ENCODE measurements at places on chromosomes 4 and X.

DNA sequence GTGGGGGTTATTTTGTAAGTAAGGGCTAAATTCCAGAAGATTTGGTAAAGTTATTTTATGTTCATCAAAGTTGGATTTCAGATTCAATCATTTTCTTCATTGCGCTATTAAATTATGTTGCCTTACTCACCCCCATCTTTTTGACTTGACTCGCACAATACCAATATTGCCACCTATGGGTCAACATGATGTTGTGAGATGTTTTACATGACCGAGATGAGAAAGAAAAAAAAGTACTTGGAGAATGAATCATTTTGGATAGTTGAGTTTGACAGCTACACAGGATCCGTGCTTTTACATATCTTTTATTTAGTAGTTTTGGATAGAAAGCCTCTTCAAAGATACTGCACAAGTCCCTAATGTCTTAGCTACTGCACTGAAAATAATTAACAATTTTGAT is 224.2 kb upstream of the EMCN start:
- DNase-seq: no peak

DNA sequence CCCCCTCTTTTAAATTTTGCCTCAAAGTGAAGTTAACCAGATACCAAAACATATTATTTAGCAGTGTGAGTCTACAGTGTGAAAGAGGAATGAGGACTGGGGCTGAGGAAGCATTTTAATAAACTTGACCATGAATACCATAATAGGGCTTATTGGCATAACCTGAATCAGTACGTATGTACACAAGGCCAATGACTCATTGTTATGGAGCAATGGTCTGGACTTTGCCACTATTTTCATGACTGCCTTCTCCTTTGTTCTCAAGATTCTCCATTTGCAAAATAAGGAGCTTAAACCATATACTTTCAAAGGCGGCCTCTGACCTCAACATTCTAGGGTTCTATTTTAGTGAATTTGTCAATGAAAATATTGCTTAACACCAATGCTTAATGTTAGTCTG is 102.8 kb upstream of the OR13H1 start:
- DNase-seq: no peak

- no peak for DNase-seq
These were observed 76.9 kb downstream of the LRRC66 start for GRCh38 chr4:51943221-51943620.

- no peak for DNase-seq
These were observed 16.4 kb downstream of the FGF2 start for GRCh38 chr4:122842984-122843531.

DNA sequence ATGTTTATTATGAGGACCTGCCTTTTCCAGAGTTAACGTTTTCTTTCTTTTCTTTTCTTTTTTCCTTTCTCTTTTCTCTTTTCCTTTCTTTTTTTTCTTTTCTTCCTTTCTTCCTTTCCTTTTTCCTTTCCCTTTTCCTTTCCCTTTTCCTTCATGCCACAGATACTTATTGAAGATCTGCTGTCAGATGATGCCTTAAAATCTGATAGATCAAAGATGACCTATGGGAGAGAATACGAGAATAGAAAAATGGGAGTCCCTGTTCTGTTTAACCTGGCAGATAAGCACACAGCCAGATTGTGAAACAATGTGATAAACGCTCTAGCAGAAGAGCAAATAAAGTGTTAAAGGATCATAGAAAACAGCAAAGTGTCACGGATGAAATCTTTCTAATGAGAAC is 38.9 kb downstream of the AFF1 start:
- DNase-seq: no peak

DNA sequence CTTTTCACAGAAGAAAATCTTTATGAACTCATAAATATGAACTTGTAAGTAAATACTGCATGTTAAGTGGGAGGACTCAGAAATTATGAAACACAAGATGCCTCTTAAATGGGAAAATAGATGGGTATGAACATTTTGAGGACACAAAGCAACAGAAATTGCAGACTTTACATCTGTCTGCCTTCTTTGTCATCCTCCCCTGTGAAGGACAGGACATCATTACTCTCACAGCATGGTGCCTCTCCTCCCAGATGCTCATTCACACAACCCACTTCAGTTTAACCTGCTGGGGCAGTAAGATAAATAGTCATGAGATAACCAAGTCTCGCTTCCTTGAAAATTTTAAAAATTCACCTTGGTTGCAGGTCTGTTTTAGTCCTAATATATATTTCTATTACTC is 144.5 kb downstream of the APBB2 start:
- no peak for DNase-seq

GRCh38 chr4:41569961-41570360 is 32.0 kb downstream of the LIMCH1 start:
- no peak for DNase-seq

- no peak for DNase-seq
These were observed 38.7 kb downstream of the SLC4A4 start for GRCh38 chr4:71377561-71377960.

- no peak for DNase-seq
These were observed 191.5 kb upstream of the RPL34 start for GRCh38 chr4:108428923-108429322.

DNA sequence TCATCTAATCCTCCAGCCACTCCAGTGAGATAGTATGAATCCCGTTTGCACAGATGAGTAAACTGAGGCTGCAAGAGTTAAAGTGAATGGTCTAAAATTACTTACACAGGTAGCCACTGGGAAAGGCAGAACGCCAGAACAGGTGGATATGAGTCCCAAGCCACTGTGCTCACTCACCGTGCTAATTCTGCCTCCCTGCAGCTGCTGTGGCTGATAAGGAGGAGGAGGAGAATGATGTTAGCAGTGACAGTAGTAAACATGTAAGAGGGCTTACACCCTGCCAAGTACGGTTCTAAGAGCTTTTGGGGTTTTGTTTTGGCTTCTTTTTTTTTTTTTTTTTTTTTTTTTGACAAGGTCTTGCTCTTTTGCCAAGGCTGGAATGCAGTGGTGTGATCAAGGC is 90.5 kb upstream of the PRPS2 start:
- no peak for DNase-seq

DNA sequence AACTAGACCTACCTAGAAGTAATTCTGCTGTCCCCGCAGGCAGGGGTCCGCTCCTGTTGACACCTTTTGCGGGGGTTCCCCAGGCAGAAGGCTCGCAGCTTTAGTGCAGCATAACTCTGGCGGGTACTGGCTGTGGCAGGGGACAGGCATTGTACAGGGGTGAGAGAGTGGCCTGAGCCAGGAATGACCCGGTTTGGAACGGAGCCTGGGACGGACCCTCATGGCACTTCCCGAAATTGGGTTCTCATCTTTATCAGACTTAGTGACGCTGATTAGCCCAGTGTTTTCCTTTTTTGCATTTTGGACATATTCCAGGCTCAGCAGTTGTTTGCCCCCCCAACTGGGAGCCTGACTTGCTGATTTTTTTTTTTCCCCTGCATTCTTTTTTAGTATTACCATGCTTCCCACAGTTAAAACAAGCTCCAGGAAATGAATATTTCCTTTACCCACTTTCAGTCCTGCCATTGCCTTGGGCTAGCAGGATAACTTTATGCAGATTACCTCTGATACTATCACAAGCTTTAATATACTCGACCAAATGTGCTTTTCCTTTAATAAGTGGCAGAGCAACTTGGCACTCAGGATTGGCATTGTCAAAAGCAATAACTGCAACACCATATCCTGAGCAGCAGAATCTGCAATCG is 55.8 kb upstream of the WDR1 start:
- DNase-seq: no peak

GRCh38 chr4:185426960-185427688 is 1.4 kb upstream of the UFSP2 start:
- DNase-seq: no peak

- DNase-seq: no peak
These were observed 47.9 kb upstream of the RGN start for GRCh38 chrX:47030339-47030738.

- no peak for DNase-seq
These were observed 1.5 kb upstream of the SCARB2 start for GRCh38 chr4:76215077-76215476.

- DNase-seq: no peak
These were observed 1604.6 kb downstream of the PCDH18 start for GRCh38 chr4:135927651-135928050.

DNA sequence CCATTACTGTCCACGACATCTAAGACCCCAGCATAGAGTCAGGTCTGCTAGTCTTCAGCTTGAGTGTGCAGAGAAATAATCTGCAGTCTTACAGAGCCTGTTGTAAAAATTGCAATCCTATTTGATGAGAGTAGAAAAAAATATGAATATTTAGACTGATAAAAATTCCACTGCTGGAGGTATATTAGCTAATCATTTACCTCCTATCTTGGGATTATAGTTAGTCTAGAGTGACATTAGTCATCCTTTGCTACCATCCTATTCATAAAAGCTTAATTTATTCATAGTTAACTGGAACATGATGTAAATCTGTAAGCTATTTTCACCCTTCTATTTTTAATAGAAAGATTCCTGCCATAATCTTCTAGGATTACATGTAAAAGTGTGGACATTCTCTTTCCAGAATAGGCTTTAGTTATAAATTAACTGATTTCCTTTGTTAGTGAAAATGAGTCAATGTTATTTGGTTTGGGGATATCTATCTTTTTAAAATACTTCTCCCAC is 26.7 kb downstream of the C4orf54 start:
- DNase-seq: no peak

- no peak for DNase-seq
These were observed 171.3 kb downstream of the BTC start for GRCh38 chr4:74623041-74623440.

- no peak for DNase-seq
These were observed 809 bp downstream of the ZFP92 start for GRCh38 chrX:153411988-153412574.

- DNase-seq: no peak
These were observed 10.6 kb upstream of the PRDX4 start for GRCh38 chrX:23656684-23657083.

- DNase-seq: no peak
These were observed 161.6 kb upstream of the PGRMC2 start for GRCh38 chr4:128449251-128449650.
